Stimulated activated CD8-positive, alpha-beta memory T cell treated with anti-CD3 and anti-CD28 coated beads, Interleukin-2, amount 100 ng/mL, for 1 hour (primary cell): ENCODE measurements at places on chromosomes 1 and 21.

GRCh38 chr1:50342525-50342924 is 80.7 kb downstream of the DMRTA2 start:
- DNase-seq = no peak

- no peak for DNase-seq
These were observed 262.6 kb downstream of the SIPA1L2 start for GRCh38 chr1:232367293-232367692.

DNA sequence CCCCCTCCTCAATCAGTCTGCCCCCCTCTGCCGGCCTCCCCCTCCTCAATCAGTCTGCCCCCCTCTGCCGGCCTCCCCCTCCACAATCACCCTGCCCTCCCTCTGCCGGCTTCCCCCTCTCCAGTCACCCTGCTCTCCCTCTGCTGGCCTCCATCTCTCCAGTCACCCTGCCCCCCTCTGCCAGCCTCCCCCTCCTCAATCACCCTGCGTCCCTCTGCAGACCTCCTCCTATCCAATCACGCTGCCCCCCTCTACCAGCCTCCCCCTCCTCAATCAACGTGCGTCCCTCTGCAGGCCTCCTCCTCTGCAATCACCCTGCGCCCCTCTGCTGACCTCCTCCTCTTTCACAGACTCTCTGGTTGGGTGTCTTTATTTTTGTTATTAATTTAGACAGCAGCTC is 11.5 kb upstream of the C1orf198 start:
- DNase-seq = no peak

GRCh38 chr21:44982558-44983250 is 42.9 kb downstream of the SLX9 start:
- no peak for DNase-seq

- DNase-seq = no peak
These were observed 180.9 kb upstream of the PRMT6 start for GRCh38 chr1:106875622-106876021.

GRCh38 chr1:217431395-217431794 is 199.5 kb downstream of the GPATCH2 start:
- DNase-seq = no peak

- no peak for DNase-seq
These were observed 29.8 kb downstream of the PARP1 start for GRCh38 chr1:226378071-226378470.

DNA sequence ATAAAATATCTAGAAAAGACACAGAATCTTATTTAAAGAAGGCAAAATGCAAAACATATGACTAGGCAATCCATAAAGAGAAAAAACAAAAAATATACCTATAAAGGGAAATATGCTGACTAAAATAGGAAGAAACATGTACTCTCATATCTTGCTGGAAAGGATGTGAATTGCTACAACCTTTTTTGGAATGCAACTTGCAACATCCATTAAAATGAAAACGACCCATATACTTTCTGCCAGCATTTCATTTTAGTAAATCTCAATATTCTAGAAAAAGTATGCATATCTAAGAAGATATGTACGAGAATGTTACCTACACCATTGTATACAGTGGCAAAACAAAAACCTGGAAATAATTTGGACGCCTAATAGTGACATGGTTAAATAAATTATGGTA is 56.6 kb downstream of the EDEM3 start:
- DNase-seq = no peak

GRCh38 chr1:88661188-88661587 is 22.9 kb upstream of the PKN2 start:
- DNase-seq = no peak

DNA sequence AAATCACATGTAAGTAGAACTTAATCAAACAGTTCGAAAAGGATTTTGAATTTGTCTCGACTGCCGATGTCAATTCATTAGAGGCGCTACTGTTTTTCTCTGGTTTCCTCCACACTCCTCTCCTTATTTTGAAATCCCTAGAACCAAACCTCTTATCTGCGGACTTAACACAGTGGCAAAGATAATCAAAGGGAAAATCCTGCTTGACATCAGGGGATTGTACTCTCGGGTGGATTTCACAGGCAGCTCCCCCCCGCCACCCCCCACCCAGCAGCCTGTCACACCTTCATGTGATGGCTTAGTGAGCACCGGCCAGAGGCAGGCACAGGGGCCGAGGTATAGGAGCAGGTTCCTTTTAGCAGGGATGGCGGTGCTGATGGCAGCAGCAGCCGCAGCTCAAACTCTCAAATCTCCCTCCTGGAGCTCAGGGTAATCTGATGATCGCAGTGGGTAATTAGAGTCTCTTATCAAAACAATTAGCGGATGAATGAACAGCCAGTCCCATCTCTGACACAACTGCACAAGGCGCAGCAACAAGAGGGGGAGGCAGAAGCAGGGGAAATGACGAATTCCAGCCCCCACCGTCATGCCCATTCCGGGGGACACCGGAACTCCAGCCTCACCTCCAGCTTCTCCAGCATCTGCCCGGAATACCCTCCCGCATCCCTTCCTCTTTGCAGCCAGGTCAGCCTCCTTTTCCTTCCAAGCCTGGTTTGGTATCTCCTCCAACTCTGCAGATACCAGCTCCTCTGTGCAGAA is 80.3 kb downstream of the SSBP3 start:
- DNase-seq = no peak

- DNase-seq = no peak
These were observed 342.4 kb downstream of the NPHP4 start for GRCh38 chr1:5649795-5650194.

DNA sequence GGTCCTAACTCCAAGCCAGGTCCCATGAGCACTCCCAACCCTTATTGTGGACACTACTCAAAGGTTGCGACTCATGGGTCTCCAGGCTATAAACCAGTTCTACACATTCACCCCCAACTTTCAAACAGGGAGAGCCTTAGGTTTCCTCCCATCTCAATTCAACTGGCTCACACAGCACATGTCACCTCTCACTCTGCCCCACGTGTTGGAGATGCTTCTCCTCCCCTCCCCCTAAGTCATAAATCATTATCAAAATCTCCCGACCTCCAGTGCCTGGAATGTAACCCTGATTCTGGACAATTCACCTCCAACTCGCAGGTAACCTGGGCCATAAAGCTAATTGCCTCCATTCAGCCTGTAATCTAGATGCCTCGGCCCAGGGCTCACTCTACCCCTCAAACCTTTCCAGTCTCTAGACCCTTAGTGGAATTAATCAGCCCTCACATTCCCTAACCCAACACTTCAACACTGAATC is 595 bp downstream of the AK2 start:
- no peak for DNase-seq

DNA sequence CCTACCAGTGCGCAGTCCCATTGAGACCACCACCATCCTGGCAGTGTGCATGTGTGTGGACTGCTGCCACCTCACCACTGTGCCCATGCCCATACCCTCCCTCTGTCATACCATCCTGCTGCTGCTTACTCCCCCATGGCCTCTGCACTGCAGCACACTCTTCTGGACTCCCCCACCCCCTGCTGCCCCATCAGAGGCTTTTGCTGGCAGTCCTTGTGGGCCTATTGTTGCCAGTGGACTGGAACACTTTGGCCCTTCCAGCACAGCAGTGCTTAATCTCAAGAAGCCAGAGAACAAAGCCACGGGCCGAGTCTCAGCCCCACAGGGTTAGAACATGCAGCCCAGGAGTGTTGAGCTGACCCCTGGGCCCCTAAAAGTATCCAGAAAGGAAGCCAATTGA is 41.9 kb upstream of the IVNS1ABP start:
- no peak for DNase-seq

DNA sequence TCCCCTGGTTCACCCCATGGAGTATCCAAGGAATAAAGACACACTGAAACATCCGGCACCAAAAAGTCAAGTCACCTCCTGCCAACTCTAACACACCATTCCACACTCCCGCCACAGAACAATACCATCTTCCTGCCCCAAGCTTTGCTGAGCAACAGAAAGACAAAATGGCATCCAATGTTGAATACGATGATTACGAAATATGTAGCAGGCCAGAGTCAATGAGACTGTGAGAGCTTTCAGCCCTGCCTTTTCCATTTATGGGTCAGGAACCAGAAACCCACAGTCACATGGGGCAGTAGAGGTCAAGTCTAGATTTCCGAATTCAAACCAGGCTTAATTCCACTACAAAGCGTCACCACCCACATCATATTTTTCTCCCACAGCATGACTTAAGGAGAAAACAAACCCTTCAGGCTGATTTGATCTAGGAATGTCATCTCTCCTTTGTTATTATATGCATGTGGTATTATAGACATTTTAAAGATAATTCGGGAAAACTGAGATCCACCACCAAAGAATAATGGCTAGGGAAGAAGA is 249.8 kb downstream of the SETD4 start:
- DNase-seq = no peak

GRCh38 chr1:227662933-227663332 is 72.2 kb downstream of the JMJD4 start:
- DNase-seq = no peak

- no peak for DNase-seq
These were observed 19.8 kb upstream of the BOLA1 start for GRCh38 chr1:149879556-149879955.

DNA sequence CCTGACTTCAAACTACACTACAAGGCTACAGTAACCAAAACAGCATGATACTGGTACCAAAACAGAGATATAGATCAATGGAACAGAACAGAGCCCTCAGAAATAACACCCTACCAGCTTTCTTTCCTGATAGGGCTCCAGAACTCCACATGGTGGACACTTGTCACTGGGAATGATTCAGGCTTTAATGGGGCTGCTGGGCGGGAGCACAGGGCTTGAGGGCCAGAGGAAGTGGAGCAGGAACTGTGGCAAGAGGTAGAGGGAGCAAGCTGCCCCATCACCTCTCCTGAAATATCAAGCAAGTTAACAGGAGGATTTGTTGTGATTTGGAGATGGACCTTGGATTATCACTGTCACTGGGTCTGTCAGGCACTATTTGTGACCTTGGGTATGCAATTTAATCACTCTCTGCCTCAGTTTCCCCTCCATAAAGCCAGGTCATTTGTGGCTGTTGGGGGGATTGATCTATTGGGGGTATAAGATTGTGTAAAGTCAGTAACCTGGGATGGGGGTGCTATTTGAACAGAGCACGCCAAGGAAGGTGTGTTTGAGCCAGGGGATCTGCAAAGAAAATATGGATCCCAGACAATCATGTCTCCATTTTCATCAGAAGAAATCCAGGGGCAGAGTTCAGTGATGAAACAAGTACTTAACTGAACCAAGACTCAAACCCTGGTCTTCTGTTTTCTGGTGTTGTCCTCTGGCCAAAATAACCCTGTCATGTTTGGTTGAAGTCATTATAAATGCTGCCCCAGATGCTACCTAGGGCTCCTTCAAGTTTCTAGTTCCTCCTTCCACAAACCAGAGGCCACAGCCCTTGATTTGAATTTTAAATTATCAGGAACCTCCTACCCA is 25.2 kb downstream of the ETS2 start:
- DNase-seq = no peak

GRCh38 chr1:160521554-160521953 is 1.5 kb downstream of the SLAMF6 start:
- no peak for DNase-seq

GRCh38 chr21:29499734-29500343 is 201.1 kb downstream of the BACH1 start:
- DNase-seq = no peak

GRCh38 chr1:166511761-166512160 is 327.5 kb upstream of the POGK start:
- no peak for DNase-seq

- no peak for DNase-seq
These were observed 12.6 kb downstream of the NTPCR start for GRCh38 chr1:232962761-232963745.

DNA sequence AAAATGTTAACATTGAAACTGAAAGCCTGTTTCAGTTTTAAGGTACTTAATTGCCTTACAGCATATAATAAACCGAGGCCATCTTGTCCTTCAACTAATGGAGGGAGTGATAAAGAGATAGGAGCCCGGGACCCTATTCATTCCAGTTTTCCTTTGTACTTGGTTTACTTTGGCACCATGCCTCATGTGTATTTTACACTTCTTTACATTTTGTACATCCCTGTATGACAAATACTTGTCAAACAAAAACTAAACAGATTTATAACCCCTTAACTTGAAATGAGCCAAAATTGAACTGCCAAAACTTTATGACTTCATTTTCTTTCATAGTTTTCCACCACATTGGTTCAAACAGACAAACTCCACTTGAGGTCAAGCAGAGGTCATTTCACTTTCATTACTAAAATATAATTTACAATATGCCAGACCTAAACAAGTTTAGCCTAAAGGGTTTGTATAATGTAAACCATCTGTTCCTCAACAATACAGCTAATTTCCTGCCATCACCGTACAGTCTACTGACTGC is 30.9 kb upstream of the UBE2U start:
- DNase-seq = no peak

DNA sequence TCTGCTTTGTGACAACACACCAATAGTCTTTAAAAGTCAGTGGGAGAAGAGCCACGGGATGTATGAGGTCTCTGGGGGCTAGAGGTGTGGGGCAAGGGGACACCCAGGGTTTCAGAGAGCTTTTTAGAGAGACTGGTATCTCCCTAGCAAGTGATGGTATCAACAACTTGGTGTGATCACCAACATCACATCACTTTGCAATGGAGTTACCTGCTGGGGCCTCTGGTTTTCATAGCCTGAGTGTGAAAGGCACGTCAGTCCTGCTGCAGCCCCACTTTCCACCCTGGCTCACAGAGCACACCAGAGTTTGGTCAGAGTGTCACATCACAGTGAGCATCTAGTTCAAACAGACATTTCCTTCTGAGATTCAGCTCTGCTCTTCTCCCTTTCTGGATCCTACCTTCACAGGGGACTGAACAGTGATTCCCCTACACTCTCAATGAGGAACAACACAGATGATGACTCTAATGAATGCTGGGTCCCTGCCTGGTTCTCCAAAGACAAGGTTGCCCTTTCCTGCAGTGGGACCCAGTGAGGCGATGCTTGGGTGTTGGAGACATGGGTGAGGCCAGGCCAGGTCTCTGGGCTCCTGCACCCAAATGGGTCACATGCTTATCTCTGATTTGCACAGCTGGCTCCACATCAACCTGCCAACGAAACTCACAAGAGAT is 2.0 kb upstream of the MAN1C1 start:
- DNase-seq = no peak

- no peak for DNase-seq
These were observed 39.7 kb downstream of the NME7 start for GRCh38 chr1:169327875-169328274.

DNA sequence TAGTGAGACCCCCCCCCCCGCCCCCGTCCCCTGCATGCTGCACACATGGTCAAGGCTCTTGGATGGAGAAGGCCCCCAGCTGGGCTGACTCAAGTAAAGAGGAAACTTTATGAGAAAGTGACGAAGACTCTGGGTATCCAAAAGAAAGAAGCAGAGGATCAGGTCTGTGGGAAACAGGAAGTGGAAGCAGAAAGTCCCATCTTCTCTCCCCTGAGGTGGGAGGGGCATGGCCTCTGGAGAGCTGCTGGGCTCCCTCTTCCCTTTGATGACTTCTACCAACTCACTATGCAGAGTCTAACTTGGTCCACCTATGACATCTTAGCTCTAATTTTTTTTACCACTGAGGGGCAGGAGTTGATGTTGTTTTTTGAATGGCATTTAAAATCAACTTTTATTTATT is 42.7 kb upstream of the LIN9 start:
- no peak for DNase-seq

DNA sequence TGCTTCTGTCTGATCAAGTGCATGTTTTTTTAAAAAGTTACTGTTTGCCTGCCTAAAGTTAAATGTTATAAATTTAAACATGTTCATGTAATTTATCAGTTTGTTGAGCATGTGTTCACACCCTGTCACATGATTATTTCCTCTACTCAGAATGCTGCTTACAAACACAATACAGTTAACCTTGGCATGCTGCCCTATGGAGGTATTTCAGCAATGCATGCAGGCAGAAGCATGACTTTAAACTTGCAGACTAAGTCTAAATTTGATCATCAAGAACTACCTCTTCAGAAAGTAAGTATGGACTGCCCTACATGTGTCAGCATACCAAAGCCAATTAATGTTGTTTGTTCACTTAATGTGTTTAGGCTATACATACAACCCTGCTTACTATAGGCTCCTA is 161.6 kb downstream of the LRRC40 start:
- DNase-seq = no peak
